ENCODE measurements at places on chromosomes 7 and 10. TPM values are rescaled to one million over a fixed set of nuclear protein-coding genes. Genes with fewer than 3 reads are reported as not detected.

DNA sequence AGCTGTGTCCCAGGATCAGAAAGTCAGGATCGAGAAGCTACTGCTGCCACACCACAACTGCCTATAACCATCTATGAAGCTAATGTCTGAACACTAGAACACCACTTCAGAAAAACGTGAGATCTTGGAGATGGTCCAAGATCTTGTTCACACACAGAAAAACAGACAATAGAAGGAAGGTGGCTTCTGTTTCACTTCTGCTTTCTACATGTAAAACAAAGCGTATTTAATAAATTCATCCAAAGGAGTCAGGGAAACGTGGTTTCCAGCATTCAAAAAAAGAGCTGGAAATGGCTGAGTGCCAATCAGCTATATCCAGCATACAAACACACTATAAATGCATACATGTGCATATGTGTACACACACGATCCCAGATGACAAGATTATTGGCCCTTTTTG is 70.2 kb upstream of the CCDC71L start:
- no peak for DNase-seq

- DNase-seq: no peak
Observed at GRCh38 chr10:82981137-82981723, 1106.2 kb downstream of the NRG3 start.

GRCh38 chr7:24035366-24036032 is 248.5 kb upstream of the NPY start:
- no peak for DNase-seq

DNA sequence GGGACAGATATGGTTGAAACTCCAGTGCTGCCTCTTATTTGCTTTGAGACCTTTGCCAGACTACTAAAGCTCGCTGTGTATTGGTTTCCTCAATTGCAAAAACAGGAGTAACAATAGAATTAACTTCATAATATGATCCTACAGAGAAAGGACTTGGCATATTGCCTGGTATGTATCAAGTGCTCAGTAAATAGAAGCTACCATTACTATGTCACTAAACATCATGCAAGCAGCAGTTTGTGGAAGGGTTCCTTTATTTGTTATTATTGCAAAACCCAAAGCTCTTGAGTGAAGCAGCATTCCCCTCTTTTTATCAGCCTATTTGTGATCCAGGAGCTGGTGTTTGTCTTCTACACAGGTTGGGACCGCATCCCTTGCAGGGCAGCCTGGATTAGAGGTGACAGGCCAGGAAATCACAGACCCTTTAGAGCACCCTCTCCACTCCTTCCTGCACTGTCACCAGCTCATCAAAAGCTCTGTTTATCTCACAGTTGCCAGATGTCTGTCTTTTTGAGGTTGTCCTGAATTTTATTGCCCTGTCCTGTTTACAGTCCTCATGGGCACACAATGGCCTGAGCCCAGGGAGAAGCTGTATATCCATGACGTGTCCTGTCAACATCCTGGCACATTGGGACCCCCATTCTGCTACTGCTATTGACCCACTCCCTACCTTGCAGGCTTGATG is 121.5 kb downstream of the SNX10 start:
- no peak for DNase-seq

GRCh38 chr10:30282221-30282620 is 66.9 kb downstream of the MTPAP start:
- no peak for DNase-seq

- no peak for DNase-seq
Observed at GRCh38 chr7:110813986-110814385, 276.9 kb upstream of the LRRN3 start.

The FZD1 gene
- 1.8 TPM for total RNA-seq

The TRIL gene
- total RNA-seq: not detected

The EPO gene
- total RNA-seq: not detected

The CREB5 gene
- 3.1 TPM for total RNA-seq

The CARD11 gene
- total RNA-seq: 0.82 TPM

The BEND7 gene
- total RNA-seq: 7.6 TPM

The ANKRD61 gene
- 0.18 TPM for total RNA-seq

Data from Panc1 (cell line).